RPMI8226 (cell line): ENCODE measurements at places on chromosomes 3 and 15.

DNA sequence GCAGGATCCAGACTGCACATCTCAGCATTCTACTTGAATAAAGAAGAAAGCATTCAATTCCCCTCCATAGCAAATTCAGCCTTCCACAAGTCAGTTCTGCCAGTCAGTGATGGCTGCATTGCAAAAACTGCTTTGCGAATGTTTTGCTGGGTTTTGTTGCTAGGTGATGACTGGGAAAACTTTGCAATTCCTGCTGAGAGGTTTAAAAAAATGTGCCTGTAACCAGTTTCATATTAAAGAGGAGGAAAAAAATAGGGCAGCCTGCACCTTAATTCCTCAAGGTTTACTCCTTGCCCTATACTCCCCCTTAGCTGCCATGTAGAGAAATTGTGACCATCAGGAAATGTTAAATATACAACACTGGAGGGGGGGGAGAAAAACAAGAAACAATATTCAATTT is 225.6 kb upstream of the ATP11B start:
- no peak for DNase-seq

GRCh38 chr3:155730843-155731242 is 14.0 kb downstream of the PLCH1 start:
- no peak for DNase-seq

DNA sequence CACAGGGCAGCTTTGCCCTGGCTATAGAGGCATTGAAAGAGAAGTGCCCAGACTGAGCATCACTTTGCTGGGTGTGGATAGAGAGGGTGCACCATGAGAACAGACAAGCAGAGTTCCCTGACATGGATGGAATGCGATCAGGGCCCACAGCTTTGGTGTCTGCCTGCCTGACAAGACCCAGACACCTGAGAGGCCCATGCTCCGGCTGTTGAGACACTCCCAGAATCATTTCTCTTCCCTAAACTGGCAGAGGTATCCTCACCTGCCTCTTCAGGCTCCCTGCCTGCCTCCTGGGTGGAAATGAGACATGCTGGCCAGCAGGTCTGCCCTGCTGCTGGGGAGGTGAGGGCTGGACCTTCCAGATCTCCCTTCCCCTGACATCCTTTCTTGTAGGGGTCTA is 10.4 kb upstream of the CHST14 start:
- DNase-seq, result no peak

GRCh38 chr3:14609506-14609905 is 42.1 kb upstream of the CCDC174 start:
- no peak for DNase-seq

GRCh38 chr3:46407970-46408369 is 911 bp downstream of the CCRL2 start:
- DNase-seq, result no peak

- DNase-seq, result no peak
Observed at GRCh38 chr15:68641376-68641775, 62.6 kb downstream of the CORO2B start.

DNA sequence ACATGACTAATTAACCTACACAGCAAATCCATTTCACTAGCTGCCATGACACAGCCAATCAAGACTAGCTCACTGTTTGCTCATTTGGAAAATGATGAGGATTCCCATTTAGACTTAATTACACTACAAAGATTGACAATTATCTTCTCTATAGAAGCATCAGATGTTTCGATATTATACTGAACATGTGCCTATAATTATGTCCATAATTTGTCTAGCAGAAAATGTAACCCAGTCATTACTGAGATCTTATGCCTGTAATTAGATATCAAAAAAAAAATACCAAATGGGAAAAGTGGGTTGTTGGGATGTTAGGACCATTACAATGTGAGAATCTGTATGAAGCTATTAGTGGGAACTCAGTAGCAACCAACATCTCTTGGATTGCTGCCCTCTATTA is 344.2 kb upstream of the MCTP2 start:
- DNase-seq, result no peak

GRCh38 chr15:38425269-38425668 is 28.7 kb upstream of the FAM98B start:
- no peak for DNase-seq

DNA sequence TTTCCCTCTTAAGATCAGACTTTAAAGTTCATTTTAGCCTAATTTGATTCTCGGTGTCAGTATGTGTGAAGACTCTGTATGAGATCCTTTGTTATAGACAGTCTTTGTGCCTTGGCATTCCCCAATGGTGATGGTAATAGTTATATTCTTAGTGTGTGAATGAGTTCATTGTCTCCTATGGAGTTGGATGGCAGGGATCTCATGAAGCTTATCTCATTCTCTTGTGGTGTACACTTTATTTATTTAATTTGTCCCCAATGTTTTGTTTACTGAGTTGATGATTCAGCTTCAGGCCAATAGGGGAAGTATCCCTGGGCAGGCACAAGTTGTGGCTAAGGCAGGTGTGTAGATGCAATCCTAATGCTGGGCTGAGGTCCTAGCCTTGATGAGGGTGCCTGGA is 222.0 kb upstream of the DPPA4 start:
- no peak for DNase-seq

DNA sequence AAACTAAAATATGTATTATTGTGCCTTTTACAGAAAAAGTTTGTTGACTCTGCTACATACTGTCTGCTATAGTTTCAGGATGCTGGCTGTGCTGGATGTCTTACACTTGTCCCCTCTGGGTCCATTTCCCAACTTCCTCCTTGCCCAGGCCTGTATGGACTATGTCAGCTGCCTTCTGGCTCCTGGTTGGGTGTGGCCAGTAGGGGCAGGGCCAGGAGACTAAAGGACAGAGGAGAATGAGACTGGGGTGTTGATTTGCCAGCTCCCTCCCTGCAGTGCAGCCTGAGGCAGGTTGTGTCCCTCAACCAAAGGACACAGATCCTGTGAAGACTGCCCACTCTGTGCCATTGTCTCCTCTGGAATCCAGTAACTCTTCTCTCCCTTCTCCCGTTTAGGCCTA is 90.6 kb upstream of the UBE2E2 start:
- no peak for DNase-seq

DNA sequence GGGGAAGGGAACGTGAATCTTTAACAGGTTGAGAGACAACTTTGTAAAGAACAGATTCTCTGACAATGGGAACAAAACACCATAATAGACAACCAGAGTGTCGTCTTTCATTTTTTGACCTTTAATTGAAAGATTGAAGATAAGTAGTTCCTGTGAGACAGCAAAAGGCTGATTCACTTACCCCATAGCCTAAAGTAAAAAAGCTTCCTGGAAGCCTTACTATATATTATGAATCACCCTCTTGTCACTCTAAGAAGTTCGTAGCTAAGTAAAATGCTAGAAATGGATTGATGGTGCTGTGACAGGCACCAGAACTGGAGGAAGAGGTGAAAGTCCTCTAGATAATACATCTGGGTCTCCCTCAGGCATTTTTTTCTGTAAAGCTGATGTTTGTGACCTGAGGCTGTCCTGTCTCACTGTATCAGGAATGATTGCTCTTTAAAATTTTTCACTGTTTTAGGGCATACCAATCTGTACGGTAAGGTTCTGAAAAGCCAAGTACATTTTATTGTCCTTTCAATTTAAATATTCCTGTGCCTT is 824.6 kb upstream of the SEMA6D start:
- no peak for DNase-seq

GRCh38 chr3:14117468-14118399 is 6.9 kb downstream of the CHCHD4 start:
- DNase-seq, result no peak

DNA sequence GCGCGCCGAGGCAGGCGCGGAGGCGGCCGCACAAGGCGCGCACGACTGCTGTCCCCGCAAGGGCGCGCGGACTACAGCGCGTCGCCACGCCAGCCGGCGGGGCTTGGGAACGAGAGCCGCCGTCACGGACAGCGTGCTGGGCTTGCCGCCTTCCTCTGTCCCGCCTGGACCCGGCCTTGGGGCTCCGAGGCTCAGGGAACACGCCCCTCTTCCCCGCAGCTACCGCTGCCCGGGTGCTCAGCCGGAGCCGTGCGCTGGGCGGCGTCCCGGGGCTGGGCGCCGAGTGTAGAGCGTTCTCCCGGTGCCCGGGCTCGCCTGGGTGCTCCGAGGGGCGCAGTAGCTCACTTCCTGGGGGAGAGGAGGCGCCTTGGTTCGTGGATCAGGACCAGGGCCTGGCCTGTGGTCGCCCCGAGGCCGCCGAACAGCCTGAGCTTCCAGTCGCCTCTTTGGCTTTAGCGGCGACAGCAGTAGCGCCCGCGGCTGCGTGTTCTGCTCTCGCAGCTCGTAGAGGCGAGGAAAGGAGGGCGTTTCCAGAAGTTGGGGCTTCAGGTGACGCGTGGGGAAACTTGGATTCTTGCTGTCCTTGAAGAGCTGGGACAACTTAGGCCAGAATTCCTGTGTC is 226.7 kb upstream of the C2CD4B start:
- DNase-seq, result peak; percentile 81

DNA sequence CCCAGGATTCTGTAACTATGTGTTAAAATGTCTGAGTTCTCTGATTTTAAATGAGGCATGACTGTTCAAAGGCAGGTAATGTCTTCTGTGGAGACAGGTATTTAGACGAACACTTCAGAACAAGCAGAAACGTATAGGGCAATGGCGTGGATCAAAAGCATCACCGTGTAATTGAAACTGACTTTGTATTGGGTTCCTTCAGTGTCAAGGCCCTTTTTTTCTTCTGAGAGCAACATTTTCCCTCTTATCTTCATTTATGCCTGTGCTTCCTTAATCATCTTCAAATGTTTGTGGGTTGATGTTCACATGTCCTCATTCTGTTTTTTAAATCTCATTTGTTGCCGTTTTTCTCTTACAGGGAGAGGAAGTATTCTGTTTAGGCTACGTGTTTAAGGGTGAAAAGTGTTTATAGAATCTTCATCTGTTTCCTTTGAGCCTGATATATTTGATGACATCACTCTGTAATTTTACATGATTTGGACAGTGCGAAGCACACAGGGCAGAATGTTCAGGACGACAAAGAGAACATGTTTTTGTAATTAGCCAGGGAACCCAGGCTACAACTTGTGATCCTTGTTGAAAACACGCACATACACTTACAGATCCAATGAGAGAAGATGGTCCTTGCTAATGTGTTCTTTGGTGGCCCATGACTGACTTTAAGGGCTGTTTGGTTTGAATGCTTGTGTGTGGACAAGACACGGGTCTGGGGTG is 196.0 kb downstream of the LRTM1 start:
- DNase-seq, result no peak

DNA sequence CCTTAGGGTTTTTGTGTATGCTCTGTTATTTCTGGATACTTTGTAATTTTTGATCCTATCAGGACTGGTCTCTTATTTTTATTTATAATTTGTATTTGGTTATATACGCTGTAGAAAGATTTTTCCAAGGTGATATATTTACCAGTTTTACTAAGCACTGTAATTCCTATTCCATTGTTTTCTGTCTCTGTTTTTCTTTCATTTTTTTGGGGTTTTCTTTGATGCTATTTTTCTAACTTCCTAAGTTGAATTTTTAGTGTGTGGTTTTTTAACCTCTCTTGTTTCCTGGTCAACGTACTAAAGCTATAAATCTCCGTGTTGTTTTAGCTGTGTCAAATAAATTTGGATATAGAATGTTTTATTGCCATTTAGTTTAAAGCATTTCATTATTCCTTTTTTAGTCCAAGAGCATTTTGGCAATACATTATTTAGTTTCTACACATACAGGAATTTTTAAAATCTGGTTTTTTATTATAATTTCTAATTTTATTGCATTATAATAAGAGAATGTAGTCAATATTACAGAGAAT is 128.1 kb upstream of the THRB start:
- no peak for DNase-seq

- DNase-seq, result no peak
Observed at GRCh38 chr3:139358841-139359562, 15.2 kb downstream of the MRPS22 start.

DNA sequence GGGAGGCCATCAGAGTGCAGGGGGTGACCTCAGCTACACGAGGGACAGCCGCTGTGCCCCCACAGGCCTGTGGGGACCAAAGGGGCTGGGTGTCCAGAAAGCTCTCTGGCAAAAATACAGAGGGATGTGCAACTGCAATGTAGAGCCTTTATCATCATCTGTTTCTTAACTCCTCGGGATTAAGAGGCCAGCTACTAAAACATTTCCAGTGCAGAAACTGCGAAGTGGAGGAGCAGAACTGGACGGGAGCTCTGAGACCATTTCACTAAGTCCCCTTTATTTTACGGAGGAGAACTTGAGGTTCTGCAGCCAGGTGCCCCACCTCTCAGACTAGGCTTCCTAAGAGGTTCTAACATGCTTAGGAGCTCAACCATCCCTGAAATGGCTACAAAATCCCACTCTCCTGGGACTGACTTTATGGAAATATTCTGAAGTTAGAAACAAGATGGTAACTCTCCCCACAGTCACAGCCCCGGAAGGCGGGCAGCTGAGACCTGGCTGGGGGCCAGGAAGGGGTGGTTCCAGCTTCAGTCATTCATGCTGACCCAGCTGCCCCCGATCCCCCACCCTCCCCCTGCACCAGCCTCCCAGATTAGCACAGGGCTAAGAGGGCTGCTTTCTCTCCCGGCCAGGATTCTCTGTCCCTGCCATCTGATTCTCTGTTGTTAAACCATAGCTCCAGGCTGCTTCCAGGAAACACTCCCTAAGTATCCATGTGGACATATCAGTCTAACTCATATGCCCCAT is 40.3 kb downstream of the UMPS start:
- DNase-seq, result peak; percentile 93

- no peak for DNase-seq
Observed at GRCh38 chr15:55322467-55322866, 3.4 kb downstream of the PIGB start.

DNA sequence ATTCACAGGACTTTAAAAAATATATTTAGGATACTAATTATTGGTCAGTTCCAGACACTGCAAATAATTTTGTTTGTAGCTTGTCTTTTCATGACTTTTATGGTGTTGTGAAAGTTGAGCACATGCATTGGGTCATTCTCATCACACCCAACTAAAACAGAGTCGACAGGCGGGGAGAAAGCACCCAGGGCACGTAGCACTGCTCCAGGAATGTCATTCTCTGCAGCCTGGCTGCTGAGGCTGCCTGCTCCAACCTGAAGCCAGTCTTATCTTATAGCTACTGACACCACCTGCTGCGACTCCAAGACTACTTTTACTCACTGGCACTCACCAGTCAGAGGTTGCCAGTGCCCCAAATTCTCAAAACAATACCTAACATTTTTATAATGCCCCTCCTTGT is 56.9 kb downstream of the ACAD9 start:
- DNase-seq, result no peak

DNA sequence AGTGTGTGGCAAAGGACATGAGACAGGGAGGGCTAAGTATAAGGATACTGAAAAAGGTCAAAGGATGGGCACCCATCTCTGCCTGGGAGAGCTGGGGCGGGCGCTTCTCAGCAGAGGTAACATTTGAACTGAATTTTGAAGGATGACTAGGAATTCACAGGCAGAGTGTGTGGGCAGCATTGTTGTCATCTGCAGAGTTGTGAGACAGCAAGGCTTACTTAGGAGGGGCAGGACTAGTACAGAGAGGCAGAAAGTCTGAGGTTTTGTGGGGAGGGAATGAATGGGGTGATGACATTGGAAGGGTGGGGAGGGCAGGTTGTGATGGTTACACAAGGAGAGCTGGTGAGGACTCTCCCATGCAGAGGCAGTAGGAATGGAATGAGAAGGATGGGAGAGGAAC is 84.1 kb upstream of the PRR23C start:
- no peak for DNase-seq
